ENCODE measurements at places on chromosomes 4 and X.

DNA sequence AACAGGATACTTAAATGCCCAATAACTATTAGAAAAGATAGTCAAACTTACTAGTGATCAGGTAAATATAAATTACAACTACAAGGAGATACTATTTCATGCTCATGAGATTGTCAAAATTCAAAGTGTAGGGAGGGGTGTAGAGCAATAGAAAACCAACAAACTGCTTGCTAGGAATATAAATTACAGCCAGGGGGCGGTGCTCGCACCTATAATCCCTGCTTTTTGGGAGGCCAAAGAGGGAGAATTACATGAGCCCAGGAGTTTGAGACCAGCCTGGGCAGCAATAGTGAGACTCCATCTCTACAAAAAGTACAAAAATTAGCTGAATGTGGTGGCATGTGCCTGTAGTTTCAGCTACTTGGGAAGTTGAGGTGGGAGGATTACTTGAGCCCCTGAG, 556.5 kb upstream of the NR3C2 start:
- no peak for DNase-seq

DNA sequence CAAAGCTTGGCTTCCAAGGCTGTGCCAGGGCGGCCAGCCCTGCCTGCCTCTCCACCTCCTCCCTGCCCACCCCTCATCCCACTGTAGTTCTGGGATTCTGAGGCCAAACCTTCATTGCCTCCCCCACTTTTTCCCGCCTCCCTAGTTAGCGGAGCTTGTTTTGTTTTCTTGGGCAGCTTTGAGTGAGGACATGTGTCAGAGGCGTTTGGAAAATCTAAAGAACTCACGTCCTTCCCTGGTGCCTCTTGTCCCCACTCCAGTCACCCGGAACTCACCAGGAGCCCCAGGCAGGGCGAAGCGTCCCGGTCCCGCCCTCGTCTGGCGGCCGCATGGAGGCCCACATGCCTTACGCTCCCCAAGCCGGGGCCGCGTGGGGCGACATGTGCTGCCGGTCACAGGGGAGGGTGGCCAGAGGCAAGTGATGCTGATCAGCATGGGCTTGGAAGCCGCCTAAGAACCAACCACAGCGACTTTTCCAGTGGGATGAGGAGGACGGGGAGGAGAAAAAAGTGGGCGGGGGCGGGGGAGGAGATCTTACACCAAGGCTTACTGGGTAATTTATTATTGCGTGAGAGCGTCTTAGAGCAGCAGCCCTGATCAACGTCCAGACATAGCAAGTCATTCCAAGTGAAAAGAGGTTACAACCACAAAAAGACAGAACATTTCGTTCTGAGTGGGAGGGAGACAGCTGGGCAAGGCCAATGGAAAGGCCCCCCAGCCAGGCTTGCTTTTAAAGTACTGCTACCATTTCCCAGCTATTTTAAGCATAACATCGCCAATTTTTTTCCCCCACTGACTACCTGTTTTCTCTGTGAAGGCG, 48.5 kb downstream of the PRPS1 start:
- no peak for DNase-seq

- DNase-seq = no peak
Measured at GRCh38 chr4:179605196-179605595, 2163.0 kb upstream of the AGA start.

DNA sequence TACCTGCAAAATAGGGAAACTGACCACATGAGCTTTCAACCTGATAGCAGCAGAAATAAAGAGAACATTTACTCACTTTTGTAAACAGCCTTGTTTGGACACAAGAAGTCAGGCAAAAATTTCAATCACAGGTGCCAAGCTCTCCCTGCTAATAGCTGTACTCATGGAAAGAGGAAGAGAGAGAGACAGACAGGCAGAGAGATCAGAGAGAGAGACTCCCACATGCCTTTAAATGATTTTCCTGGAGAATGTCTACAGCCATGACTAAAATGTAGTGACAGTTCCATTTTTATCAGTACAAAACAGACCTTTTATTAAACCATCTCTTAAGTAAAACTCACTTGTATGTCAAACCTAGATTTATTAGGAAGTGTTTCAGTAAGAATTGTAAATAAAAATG, 752.9 kb downstream of the TRAM1L1 start:
- no peak for DNase-seq

- DNase-seq = peak; percentile 55
Measured at GRCh38 chr4:27684610-27685011, 824.0 kb downstream of the STIM2 start.

GRCh38 chrX:40644821-40645358, 2.5 kb downstream of the CXorf38 start:
- no peak for DNase-seq

All from neural crest cell (in vitro differentiated cells).